Stimulated activated CD4-positive, alpha-beta T cell treated with anti-CD3 and anti-CD28 coated beads, Interleukin-15, amount 100 ng/mL, for 24 hours (primary cell): ENCODE measurements at places on chromosomes 3 and 15.

DNA sequence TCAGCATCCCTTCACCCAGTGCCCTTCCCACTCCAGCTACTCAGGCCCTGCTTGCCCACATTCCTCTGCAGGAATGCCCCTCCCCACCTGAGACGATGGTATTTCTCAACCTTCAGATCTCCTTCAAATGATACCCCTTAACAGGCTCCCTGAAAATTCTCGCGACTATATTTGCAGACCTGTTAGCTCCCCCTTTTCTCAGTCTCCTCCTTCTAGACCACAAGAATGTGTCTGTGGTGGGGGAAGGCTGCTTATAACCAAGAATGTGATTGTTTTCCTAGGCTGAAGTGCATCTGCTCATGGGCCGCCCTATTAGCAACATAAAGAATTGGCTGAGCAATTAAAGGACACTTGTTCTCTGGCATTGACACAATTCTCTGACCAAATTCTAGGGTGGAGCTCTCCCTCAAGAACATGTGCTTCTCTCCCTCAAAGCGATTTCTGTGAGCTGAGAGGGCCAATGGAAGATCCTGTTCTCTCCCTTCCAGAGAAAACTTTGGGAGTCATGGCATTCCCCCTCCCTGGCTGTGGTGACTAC lies 19.1 kb upstream of the LIMD1 start:
- no peak for DNase-seq

DNA sequence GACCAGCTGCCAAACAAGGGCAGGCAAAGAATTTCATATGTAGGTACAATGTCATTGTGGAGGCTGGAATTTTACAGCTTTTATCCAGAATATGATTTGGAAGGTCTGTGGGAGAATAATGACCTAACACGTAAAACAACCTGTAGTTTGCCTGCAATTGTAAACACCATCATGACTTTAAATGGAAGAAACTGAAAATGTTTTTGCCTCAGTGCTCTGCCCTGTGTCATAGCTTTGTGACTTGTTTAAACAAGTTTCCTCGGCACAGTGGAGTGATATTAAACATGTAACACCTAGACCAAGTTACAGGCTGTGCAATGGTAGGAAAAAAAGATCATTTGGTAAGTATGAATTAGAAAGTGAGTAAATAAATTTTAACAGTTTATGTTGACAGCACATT lies 171.6 kb upstream of the MBNL1 start:
- DNase-seq = no peak

- peak; percentile 93 for DNase-seq
Measured at GRCh38 chr3:52231502-52232278, 6.2 kb upstream of the TLR9 start.

DNA sequence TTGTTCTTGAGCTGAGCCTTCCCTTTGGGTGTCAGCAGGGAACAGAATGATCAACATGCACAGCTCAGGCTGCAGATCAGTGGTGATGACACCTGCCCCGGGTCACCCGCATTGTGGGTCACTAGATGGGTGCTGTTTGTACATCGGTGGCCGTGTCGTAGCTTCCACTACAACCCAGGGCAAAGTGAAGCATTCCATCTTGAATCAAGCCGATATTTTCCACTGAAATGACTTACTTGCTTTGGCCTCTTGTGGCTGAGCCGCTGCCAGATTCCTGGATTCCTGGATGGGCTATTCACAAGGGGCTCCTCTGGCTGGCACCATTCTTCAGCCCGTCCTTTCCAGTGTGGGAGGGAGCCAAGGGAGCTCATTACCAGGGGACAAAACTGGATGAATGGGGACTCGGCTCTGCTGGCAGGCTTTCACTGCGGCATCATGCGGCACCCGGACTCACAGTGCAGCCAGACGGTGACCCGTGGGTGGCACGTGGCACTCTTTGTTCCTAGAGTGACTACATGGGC lies 65.6 kb downstream of the SLCO3A1 start:
- DNase-seq = no peak

GRCh38 chr3:16181361-16181760 lies 6.9 kb downstream of the GALNT15 start:
- no peak for DNase-seq

- DNase-seq = no peak
Measured at GRCh38 chr3:32843510-32844321, 25.9 kb downstream of the TRIM71 start.

GRCh38 chr3:16399473-16399872 lies 114.0 kb downstream of the RFTN1 start:
- no peak for DNase-seq

DNA sequence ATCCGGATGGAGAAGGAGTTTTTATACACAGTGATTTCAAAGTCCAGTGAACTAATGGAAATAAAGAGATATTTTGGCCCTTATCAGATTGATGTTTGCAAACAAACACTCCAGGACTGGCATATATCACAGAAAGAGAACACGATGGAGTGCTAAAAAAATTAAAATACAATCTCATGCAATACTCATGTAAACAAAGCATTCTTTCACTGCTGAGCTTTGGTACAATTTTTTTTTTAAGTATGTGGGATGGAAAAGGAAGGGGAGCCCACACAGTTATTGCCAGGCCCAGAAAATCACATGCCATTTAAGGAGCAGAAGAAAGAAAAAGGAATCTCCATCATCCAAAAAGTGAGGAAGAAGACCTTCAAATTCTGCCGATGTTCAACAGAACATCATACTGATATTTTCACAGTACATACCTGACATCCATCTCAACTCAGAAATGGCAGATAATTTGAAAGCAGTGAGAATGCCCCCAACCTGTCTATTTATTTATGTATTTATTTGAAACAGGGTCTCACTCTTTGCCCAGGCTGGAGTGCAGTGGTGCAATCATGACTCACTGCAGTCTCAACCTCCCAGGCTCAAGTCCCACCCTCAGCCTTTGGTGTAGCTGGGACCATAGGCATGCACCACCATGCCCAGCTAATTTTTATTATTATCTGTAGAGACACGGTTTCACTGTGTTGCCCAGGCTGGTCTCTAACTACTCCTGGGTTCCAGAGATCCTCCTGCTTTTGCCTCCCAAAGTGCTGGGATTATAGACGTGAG lies 107.5 kb upstream of the SLC2A2 start:
- no peak for DNase-seq

GRCh38 chr15:39934397-39935071 lies 619 bp downstream of the EIF2AK4 start:
- peak; percentile 9 for DNase-seq

DNA sequence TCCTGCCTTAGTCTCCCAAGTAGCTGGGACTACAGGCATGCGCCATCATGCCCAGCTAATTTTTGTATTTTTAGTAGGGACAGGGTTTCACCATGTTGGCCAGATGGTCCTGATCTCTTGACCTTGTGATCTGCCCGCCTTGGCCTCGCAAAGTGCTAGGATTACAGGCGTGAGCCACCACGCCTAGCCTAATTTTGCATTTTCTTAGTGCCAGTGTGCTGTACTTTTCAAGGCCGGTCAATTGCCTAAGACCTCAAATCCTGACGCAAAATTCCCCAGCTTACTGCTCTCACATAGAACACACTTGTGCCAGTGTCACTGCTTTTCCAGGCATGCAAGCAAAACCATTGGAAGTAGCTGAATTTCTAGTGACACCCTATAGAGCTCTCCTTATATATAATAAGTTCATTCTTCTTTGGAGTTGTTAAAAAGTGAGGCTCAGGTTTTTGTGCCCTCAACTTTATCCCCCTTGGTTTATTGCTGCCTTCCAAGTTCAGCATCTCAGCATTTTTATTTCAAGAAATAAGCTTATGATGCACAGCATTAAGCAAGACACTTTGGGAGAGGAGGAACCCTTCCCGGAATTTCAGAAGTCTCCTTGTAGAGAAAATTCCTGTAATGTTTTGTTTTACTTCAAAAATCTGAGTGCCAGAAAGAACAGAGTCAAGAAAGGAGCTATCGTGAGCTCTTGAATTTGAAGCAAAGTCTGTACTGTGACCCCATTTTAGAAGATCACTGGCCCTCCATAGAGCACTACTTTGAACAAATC lies 93.2 kb downstream of the FILIP1L start:
- no peak for DNase-seq

DNA sequence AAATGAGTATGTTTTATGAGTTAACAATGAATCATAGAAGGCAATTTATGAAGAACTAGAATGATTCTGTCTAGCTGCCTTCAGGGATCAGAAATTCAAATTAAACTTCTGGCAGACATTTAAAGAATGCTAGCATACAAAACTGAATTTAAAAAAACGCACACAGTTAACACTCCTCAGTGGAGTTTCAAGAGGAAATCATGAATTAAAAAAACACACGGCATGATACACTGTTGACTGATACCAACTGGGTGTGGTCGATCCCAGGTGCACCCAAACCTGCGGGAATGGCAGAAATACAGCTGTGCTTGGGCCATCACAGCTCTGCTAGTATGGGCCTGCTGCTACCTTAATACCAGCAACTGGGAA lies 526.0 kb downstream of the FOXP1 start:
- DNase-seq = peak; percentile 42

DNA sequence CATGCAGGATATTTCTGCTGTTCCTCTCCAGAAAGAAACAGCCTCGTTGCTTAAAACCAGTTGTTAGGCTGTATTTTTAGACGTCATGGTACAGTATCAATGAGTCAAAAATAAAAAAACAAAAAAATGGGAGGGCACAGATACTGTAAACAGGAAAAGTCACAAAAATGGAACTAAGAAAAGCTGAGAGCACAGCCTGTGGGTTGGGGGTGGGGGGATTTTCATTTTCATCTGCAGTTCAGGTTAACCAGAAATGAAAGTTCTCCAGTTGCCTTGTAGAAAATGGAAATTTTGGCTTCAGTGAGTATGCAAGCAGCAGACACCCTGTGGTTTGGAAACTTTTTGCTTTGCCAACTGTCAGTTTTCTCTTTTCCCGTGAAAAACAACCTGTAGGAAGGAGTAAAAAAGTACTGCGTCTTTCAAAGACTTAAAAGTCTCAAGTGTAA lies 59.0 kb downstream of the FRMD4B start:
- DNase-seq = peak; percentile 75

DNA sequence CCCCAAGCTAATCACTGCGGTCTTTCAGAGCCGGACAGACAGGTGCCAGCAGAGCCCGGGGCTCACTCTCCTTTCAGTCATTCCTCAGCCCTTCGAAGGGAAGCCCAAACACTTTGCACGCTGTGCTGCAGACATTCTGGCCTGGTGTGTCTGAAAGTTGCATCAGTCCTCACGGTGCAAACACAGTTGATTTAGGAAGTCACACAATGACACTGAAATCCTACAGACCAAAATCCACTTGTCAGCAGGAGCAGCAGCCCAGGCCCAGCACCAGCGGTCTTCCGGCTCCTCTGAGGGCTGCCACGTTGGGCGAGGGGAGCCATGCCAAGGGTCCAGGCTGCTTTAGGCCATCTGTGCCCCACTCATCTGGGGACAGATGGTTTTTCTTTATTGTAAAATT lies 61.6 kb downstream of the RGMA start:
- DNase-seq = no peak
